ENCODE measurements at places on chromosomes 5 and 9.

DNA sequence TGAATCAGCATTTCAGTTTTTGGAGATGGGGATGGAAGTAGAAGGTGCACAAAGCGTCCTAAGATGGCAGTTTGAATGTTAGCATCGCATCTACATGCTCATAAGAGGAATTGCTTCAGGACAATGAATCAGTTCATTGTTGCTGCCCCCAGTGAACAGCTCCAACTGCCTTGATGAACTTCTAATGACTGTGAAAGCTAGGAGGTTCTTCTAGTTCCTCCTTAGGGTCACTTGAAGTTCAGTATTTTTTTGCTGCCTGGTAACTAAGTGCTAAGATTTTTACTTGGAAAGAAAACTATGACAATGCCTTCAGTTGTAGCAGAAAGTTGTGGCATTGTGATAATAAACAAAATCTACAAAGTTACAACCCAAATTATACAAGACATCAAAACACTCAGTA lies 271.6 kb downstream of the RAB3C start:
- no peak for DNase-seq

DNA sequence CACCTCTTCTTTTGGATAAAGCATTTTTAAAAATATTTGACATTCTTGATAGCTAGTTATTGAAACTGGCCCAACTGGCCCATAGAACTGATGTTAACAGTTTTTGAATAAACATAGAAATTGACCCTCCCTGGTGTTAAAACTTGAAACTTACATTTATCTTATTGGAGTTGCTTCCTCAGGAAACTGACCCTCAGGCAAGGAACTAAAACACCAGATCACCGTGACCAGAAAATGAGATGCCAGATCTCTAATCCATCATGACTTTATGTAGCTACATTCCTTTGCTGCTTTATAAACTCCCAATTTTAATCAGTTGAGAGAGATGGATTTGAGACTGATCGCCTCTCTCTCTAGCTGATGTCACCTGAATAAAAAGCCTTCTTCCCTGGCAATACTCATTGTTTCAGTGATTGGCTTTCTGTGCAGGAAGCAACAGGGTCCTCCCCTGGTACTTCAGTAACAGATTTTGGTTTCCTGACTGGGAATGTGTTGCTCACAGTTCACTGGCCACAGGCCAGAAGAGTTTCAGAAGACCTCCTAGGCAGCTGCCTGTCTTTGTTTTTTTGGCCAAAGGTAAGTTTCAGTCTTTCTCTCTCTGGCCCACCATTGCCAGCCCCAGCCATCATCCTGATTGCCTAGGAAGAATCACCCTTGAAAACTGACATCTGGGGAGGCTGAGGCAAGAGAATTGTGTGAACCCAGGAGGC lies 212.4 kb downstream of the DTWD2 start:
- no peak for DNase-seq

DNA sequence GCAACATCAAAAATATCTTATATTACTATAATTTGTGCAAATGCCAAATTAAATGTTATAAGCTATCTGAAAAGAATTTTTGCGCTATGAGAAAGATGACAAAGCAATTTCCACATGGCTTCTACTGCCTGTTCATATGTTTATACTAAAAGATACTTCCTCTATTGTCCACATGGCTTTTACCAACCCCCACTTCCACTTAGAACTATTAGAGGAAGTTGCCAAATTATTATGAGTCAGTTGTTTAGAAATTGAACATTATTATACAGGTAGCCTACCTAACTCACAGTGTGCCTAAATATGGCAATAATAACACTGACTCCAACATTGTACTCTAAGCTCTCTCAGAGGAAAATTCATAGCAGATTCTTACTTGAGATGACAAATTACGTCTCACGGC lies 37.6 kb upstream of the SLC27A6 start:
- DNase-seq: no peak

- DNase-seq: no peak
Observed at GRCh38 chr5:156667616-156668015, 182.5 kb upstream of the PPP1R2B start.

- no peak for DNase-seq
Observed at GRCh38 chr9:120841930-120842684, 615 bp downstream of the PSMD5 start.

DNA sequence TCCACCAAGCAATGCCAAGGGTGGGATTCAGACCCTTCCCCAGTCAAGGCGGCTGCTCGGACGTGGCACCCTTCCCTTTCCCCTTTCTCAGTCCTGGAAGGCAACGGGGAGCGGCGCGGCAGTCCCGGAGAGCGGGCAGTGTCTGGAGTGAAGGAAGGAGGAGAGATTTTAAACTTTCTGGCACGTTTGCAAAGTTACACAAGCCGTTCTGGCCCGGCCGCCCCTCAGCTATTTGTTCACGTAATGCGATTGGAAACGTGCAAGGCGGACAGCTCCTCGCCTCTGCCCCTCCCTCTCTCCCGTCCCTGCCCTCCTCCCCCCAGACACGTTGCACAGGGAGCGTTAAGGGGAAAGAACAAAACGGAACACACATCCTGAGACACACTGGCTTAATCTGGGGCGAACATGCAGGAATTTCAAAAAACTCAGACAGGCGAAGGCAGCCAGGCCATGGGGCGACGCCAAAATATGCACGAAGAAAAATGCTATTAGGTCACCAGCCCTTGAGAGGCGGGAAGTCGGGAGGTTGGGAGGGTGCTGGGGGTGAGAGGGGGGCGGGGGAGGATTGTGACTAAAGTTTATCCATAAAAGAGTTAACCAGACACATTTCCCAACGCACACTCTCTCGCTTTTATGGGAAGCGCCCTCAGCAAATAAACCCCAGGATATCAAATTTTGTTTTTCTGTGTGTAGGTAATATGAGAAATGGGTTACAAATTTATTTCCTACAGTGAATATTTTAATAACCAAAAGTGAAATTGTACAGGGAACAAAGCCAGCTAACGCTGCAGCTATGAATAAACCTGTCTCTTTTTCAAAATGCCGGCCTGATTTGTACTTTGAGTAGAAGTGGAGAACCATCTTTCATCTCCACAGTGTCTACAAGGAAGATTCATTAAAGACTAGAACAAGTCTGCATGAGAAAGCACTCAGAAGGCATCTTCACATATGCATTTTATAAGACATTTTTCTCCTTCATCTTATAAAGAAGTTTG lies at the start of gene LOX:
TSS of gene LOX (minus strand) at position 144 of the 995 bp plus-strand sequence. CDS start 274 bp downstream, outside the sequence.
- no peak for DNase-seq

- DNase-seq: no peak
Observed at GRCh38 chr5:172312286-172312685, 28.7 kb upstream of the UBTD2 start.

GRCh38 chr5:30930736-30931135 lies 262.8 kb upstream of the CDH6 start:
- no peak for DNase-seq

DNA sequence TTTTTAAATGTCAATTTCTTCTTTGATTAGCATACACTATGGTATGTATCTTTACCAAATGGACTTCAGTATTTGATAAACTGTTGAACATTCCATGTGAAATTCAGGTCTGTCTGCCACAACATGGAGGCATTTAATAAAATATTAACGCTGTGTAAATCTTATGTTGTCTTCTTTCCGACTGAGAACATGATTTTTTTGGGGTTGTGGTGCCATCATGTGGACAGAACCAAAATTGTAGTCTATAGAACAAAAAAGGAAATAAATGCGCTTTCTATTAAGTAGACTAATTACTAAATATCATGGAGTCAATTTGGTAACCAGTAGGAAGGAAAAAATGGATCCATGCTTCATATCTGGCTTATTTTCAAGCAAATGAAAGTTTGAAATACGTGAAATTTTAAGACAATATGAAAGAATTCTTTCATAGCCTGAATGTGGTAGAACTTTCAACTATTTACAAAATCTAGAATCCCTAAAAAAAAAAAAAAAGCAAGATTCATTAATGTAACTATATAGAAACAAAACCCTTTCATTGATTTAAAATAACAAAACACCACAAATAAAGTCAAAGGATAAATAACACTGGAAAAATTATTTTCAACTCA lies 2.8 kb upstream of the PLK2 start:
- DNase-seq: no peak

DNA sequence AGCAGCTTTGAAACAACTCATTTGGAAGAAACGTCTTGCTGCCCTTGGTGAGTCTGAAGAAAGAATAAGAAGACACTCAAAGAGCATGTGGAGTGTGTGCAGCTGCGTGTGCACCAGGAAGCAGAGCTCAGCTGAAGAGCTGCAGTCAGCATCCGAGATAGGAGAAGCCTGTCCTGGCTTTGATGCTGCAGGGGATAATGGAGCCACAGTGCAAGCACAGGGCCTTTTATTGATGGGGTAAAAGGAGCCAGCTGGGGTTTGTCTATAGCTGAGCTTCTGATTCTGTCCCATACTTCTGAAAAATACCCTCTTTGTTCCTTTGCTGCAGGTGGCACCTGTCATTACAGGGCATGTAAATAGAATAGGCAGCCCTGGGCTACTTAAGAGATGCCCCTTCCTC lies 375.7 kb upstream of the ZNF462 start:
- no peak for DNase-seq

- DNase-seq: no peak
Observed at GRCh38 chr9:130328349-130328801, 62.8 kb downstream of the HMCN2 start.

GRCh38 chr5:39399135-39400036 lies 25.4 kb downstream of the DAB2 start:
- no peak for DNase-seq

- DNase-seq: no peak
Observed at GRCh38 chr9:33524306-33524947, 376 bp downstream of the ANKRD18B start.

GRCh38 chr5:31194892-31195555 lies 1.5 kb downstream of the CDH6 start:
- DNase-seq: no peak

DNA sequence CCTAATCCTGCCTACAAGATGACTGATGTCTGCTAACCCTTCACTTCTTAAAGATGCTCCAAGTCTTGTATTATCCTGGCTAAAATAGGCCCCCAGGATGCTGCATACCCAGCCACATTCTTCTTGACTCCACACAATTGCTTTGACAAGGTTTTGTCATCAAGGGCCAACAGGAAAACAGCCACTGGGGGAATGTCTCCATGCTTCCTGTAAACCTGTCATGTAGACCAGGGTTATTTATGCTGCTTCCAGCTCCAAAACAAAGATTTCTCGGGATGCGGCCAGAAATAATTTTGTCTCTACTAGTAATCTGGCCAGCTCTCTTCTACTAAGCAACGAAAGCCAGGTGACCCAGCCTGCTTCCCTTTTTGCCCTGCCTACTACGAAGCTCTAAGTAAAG lies 53.8 kb downstream of the SHB start:
- DNase-seq: no peak

DNA sequence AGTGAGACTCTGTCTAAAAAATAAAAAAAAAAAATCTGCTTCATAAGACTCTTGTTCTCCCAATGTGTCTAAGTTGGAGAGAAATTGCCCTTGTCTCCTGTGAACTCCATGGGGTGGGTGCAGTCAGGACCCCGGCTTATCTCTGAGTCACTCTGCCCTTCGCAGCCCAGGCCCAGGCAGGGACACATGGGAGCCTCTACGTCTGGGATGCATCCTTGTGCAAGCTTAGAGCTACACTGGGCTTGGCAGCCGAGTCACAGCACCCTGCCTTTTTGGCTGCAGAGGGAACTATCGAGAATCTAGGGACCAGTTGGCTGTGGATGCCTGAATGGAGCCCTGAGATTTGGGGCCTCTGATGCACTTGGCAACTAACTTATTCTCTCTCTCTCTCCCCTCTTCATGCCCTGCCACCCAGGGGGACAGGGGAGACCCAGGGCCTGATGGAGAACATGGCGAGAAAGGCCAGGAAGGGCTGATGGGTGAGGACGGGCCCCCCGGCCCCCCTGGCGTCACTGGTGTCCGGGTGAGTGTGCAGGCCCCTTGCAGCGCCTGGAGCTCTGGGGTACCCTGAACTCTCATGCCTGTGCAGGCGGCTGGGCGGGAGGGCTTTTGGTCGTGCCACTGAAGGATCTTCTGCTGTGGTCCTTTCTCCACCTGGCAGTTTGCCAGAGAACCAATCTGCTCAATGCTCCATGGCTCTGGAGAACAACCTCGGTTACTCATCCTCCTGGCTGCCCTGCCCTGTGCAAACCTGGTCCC lies 47.5 kb upstream of the ORM1 start:
- DNase-seq: no peak

GRCh38 chr5:158848634-158849033 lies 251.1 kb downstream of the EBF1 start:
- no peak for DNase-seq

- DNase-seq: no peak
Observed at GRCh38 chr5:165775111-165775510, 2269.7 kb downstream of the MAT2B start.

Measured in stimulated activated CD8-positive, alpha-beta memory T cell treated with anti-CD3 and anti-CD28 coated beads, Interleukin-4, amount 100 ng/mL, for 4 hours (primary cell).